LHCN-M2 (cell line): ENCODE measurements at places on chromosomes 5 and 9. TPM values are rescaled to one million over a fixed set of nuclear protein-coding genes. Genes with fewer than 3 reads are reported as not detected.

The EGFLAM gene
- total RNA-seq: 22.4 and 27.1 TPM in 2 replicates

The TAF11L10 gene
- not detected in 2 replicates for total RNA-seq

The RIC1 gene
- total RNA-seq: 13.5 and 21.1 TPM in 2 replicates

The FAM153A gene
- total RNA-seq: not detected in 2 replicates

The BTF3 gene
- total RNA-seq: 405 and 446 TPM in 2 replicates

DNA sequence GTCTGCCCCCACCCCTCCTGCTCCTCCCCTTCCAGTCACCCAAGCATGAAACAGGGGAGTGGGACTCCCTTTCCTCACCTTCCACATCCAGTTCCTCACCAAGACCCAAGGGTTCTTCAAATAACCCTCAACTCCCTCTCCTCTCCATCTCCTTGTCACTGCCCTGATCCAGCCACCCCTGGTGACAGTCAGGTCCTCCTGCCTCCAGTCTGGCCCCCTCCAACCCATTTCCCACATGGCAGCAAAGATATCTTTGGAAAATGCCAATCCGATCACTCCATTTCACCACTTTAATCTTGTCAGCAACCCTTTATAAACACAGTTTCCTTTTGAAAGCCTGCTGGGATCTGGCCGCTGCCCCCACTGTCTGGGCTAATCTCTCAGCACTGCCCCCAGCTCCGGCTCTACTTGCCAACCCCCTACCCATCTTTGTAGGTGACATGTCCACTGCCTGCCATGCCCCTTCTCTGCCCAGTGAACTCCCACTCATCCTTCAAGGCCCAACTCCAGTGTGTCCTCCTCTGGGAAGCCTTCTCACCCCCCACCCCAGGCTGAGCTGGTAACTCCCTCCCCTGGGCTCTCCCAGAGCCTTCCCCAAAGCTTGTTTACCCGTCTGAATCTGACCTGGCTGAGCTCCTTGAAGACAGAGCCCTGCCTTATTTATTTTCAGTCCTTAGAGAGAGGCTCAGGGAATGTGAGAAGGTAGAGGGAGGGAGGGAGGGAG lies 781 bp upstream of the MYOZ3 start:
- no peak for DNase-seq

- DNase-seq: no peak
Measured at GRCh38 chr9:115739096-115739875, 414.3 kb upstream of the PAPPA start.

- no peak for DNase-seq
Measured at GRCh38 chr5:177472460-177473442, 683 bp downstream of the DBN1 start.

DNA sequence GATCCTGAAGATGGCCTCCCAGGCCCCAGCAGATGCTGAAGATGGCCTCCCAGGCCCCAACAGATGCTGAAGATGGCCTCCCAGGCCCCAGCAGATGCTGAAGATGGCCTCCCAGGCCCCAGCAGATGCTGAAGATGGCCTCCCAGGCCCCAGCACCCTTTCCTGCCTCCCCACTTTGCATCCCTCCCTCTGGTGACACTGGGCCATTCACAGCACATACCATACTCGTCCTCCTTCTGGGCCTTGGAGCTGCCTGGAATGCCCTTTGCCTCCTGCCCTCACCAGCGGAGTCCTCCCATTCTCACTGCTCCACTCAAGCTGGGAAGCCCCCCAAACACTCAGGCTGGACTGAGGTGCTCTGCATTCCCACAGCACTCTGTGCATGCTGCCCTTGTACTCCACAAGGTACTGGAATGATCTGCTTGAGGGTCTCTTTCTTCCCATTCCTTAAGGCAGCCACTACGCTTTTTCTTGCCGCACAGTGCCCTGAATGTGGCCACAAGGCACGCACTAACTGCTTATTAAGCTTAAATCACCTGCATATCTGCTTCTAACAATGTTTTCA lies 550.0 kb downstream of the BNC2 start:
- DNase-seq: no peak

DNA sequence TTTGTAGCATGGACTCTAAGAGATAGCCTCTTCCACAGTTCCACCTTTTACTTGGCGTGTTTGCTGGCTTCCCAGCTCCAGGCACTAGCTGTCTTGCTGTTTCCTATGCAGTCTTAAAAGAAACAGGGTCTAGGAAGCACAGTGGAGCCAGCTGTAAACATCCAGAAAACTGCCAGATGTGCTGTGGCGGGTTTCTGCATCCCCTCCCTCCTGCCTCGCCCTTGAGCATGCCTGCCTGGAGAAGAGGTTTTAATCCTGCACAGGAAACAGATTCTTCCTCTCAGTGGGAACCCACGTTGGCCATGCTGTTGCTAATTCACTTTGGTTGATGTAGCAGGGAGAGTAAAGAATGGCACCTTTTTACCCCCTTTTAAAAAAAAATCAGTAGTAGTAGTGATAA lies 121.3 kb downstream of the RPS23 start:
- no peak for DNase-seq

DNA sequence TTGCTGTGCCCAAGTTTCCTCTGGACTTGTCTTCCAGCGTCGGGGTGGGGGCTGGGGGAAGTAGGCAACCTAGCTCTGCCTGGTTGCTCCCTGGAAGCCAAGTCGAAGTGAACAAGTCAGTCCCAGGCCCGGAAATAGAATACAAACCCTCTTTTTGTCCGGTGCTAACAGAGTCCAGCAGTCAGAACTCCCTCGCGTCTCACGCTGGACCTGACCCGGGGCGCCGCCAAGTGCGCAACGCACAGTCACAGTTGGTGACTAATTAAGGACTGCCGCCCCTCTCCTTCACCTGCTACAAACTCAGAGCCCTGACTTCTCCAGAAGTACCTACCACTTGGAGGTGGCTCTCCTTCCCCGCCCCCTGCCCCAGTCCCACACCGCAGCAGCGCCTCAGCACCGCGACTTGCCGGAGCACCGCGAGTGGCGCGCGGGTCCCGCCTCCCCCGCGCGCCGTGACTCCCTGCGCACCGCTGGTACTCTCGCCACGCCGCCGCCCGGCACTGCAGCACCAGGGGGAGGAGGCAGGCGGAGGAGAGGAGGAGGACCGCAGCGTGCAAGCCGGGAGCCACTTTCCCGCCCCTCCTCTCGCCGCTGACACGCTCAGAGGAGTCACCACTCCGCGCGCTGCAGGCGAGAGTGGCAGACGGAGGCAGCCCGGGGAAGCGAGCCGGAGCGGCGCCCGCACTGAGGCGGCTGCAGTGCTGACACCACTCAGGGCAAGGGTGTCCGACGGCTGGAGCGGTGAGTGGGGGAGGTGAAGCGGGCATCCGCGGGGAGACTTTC lies at the start of gene SV2C:
Gene SV2C, plus strand, starts transcription at position 612 of the 783 bp plus-strand sequence. CDS start 48,368 bp downstream, outside the sequence.
- peak; percentile 3 for DNase-seq

DNA sequence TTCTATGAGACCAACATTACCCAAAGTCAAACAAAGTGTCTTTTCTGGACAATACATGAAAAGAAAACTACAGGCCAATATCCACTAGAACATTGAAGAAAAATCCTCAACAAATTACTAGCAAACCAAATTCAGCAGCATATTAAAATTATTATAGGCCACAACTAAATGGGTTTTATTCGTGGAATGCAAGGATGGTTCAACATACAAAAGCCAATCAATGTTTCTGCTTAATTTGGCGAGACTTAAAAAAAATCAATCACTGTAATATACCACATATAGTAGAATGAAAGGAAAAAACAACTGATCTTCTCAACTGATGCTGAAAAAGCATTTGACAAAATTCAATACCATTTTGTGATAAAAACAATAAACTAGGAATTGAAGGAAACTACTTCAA lies 51.8 kb upstream of the FNIP1 start:
- DNase-seq: peak; percentile 0
